IPS DF 19.7 (cell line): ENCODE measurements at places on chromosomes 6 and 20.

DNA sequence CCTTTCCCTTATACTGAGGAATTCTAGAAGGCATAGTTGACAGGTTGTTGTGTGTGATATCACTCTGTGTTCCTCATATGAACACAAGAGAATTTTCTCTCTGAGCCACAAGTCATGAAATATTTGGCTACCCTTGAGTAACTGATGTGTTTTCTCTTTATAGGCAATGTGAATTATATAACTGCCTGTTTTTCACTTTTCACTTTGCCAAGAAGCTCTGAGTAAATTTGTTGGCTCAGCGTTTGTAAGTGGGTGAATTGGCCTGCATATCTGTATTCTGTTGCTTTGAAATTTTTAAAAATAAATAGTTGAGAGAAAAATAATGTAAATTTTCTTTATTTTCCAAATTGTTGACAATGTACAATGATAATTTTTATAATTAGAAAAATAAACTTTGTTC, 5.2 kb upstream of the BTBD9 start:
- DNase-seq, result no peak

DNA sequence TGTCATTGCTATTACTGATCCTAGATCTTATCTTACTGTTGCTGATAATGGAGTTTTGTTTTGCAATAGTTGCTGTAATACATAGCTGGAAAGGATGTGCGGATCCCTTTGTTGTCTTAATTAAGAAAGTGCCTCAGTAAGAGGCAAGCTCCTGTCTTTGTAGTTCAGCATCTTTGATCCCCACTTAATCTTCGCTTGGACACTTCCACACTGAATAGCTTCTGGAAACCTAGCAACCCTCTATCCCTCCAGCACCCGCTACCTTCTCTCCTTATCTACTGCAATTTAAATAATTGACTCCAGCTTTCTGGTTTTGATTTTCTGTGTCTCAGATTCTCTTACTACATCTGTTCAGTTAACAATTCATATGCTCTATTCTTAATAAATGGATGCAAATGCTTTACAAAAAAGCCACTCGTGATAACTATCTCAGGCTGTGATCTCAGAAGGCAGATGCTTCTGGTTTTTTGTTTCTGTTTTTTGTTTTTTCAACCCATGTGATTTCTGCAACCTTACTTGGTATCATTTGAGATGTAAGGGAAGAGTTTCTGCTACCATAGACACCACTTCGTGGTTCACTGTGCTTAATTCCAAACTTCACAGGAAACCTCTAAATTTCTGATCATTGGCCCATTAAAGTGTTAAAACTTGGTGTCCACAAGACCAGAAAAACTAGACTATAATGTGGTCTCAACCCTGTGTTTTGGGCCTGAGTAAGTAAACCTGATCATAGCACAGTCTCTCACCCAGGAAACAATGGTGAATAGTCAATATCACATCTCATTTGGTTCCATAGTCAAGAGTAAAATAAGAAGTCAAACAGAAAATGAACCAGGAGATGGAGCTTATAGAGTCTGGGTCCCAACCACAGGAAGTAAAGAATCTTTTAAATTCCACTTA, 352.1 kb upstream of the SOX4 start:
- DNase-seq, result no peak

- DNase-seq, result no peak
Observed at GRCh38 chr6:89209457-89209856, 7.7 kb downstream of the GABRR1 start.

DNA sequence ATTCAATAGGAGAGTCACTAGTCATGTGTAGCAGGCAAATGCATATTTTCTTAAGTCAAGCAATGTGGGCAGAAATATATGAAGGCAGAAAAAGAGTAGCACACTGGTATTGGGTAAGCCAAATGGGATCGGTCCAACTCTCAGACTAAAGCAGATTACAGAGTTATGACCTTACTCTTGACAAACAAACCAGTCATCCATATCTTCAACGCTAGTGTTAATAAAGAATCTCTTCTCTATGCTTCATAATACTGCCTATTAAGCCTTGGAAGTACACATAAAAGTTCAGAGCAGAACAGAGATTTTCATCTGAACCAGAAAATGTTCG, 320.2 kb upstream of the JARID2 start:
- DNase-seq, result no peak

DNA sequence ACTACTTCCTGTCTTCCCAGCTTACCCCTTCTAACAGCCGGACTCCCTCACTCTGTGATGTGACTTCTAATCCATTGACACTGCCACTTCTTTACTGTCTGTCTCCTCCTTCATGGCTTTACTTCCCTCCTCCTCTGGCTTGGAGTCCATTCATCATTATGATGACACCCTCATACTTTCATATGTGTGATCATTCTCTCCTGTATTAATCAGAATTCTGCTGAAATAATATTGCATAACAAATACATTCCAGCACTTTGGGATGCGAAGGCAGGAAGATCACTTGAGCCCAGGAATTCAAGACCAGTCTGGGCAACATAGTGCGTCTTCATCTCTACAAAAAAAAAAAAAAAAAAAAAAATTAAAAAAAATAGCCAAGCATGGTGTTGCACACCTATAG, 147.9 kb upstream of the BTBD3 start:
- no peak for DNase-seq
